ENCODE measurements at places on chromosomes 4 and X.

GRCh38 chr4:165784672-165785071, 88.4 kb upstream of the TLL1 start:
- DNase-seq, result no peak

DNA sequence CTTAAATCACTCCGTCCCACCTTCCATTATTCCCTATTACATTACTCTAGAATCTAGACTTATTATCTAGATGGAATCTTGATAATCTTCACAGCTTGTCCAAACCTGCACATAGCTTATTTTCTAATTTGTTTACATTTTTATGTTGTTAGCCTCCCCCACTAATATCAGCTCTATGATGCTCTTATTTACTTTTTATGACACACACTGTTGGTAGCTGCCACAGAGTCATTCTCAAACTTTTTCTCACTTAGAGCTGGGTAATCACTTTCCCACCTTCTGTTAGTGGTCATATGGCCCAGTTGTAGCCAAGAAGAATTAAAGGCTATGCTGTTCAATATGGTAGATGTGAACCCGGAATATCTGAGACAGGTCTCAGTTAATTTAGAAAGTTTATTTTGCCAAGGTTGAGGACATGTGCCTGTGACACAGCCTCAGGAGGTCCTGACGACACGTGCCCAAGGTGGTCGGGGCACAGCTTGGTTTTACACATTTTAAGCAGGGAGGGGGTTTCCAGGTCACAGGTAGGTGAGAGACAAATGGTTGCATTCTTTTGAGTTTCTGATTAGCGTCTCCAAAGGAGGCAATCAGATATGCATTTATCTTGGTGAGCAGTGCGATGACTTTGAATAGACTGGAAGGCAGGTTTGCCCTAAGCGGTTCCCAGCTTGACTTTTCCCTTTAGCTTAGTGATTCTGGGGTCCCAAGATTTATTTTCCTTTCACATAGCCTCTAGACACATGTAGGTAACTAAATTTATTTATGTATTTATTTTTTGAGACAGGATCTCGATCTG, 7.0 kb upstream of the ADGRA3 start:
- no peak for DNase-seq

- DNase-seq, result no peak
These were observed 213.3 kb downstream of the GLUD2 start for GRCh38 chrX:121260596-121261240.

DNA sequence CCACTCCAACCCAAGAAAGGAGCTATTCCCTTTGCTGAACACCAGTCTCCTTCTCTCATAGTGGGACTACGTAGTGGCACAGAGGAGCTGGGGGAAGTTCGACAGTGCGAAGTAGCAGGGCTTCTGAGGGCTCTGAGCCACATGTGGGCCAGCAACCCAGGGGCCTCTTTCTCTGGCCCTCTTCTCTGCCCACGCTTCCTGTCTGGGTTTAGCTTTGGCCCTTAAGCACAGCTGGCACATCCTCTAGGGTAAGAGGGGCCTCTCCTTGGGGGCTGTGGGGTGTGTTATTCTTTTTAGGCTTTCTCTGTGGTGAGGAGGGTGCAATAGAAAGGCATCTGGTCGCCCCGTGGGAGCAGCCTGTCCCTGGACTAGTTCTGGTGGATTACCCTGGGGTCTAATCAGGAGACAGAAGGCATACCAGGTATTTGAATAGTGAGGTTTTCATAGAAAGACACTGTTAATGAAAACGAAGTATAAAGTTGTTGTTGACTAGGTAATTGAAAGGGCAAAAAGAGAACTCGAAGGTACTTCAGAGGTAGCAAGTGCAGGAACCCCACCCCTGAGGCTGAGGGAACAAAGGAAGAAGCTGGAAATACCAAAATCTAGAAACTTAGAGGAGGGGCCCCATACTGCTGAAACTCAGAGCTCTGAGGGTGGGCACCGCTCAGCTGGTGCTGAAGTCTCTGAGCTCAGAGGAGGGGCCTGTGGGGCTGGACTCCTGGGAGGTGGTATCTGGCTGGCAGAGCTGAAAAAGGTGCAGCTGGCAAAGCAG, 151.9 kb upstream of the RPS6KA3 start:
- no peak for DNase-seq

GRCh38 chr4:57363346-57363745, 253.2 kb upstream of the IGFBP7 start:
- DNase-seq, result no peak

- no peak for DNase-seq
These were observed 49.9 kb upstream of the SRD5A3 start for GRCh38 chr4:55296096-55296495.

- no peak for DNase-seq
These were observed 22.8 kb upstream of the KIAA1210 start for GRCh38 chrX:119150163-119151050.

All from activated CD8-positive, alpha-beta memory T cell treated with anti-CD3 and anti-CD28 coated beads for 4 hours (primary cell).